ENCODE measurements at places on chromosomes 7 and 10. TPM values are rescaled to one million over a fixed set of nuclear protein-coding genes. Genes with fewer than 3 reads are reported as not detected.
A peak's percentile ranks its signal among the peaks of the same experiment; 100 is the strongest.

The PWWP2B gene
- polyA plus RNA-seq: 6.6 TPM

The LRCH4 gene
- 17.1 TPM for polyA plus RNA-seq

The KNDC1 gene
- polyA plus RNA-seq: 0.49 TPM

DNA sequence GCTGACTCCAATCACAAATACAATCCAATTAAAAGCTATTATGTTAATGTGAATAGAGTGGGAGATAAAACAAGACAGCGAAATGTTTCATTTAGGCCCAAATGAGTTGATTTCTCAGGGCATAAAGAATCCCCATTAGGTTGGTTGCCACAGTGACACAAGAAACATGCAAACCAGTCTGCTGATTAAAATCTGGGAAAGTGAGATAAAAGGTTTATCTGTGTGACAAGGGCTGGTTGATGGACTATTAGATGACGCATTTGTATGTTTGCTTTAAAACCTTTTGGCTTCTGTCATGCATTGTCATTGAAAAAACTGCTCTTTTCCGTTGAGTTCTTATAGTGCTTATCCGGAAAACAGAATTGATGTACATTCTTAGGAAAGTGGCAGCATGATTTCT, 658.2 kb downstream of the GATA3 start:
- DNase-seq: no peak

DNA sequence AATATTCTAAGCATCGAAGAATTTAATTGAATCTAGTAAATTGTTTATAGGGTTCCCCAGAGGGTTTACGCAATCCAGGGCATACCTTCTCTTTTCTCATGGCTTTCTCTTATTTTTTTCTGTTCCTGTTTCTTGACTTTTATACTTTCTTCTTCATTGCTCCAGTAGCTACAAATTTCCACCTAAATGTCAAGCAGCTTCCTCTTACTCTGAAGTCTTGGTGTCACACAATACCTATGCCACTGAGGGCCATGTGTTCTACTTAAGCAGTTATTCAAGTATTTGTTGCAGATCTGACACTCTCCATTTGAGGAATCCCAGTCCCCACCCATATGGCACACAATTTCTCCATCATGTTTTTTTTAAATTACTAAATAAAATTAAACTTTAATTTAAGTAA, 343.1 kb upstream of the MBL2 start:
- no peak for DNase-seq

GRCh38 chr10:109963439-109963838, 40.1 kb upstream of the XPNPEP1 start:
- no peak for DNase-seq

- DNase-seq: peak; percentile 55
Observed at GRCh38 chr7:99142727-99143520, 984 bp downstream of the SMURF1 start.

- no peak for DNase-seq
Observed at GRCh38 chr10:130421909-130422308, 285.7 kb downstream of the GLRX3 start.

All from A549 (cell line).